ENCODE measurements at places on chromosomes 5 and 9.
A peak's percentile ranks its signal among the peaks of the same experiment; 100 is the strongest.

- peak; percentile 54 for DNase-seq
Observed at GRCh38 chr5:95963650-95964410, 2.2 kb upstream of the ELL2 start.

DNA sequence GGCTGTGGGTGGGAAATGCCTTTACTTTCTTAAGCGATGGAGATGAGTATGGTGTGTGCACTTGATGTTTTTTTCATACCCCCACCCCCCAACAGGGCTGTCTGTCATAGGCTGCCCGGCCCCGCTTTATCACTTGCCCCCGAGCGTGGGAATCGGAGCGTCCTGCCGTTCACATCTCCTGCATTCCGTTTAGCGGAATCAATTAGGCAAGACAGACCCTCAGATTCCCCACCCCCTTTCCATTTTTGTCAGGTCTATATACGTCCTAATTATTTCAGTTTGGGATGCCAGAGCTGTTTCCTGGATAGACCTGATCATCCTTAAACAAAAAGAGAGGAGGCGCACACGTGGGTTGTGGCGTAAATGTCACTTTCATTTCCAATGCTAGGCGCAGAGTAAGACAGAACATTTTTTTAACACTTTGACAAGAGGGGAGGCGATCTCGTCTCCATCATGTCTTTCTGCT lies 217.2 kb downstream of the MEF2C start:
- no peak for DNase-seq

DNA sequence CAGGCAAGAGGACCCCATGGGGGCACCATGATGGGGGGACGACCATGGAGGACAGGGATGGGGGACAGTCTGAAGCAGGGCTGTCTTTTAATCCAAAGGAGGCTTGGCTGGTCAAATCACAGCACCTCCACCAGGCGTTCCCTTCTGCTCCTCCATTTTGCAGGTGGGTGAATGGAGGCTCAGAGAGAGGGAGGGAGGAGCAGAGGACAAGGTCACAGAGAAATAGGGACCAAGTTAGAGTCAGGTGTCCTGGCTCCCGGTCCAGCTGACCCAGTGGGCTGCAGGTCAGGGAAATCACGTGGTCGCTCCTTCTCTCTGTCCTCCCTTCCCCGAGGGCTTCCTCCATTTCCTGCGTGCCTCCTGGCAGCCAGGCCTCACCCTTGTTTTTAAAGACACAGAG lies 156.4 kb upstream of the SMIM23 start:
- DNase-seq: no peak

- DNase-seq: no peak
Observed at GRCh38 chr9:131951905-131952304, 127.8 kb downstream of the MED27 start.

- DNase-seq: peak; percentile 11
Observed at GRCh38 chr9:81529556-81530193, 159.7 kb downstream of the TLE1 start.

GRCh38 chr5:1642221-1642620 lies 118.5 kb upstream of the LPCAT1 start:
- DNase-seq: no peak
